Thoracic aorta (tissue), 2 donors: ENCODE measurements at places on chromosomes 4 and X. TPM values are rescaled to one million over a fixed set of nuclear protein-coding genes. Genes with fewer than 3 reads are reported as not detected.

SGMS2 gene
- total RNA-seq = 231 TPM

ETDB gene
- not detected for total RNA-seq

SLIT2 gene
- 71.1 TPM for total RNA-seq

WDR13 gene
- total RNA-seq = 119 TPM

ABLIM2 gene
- total RNA-seq = 28.6 TPM

ZNF141 gene
- 25.4 TPM for total RNA-seq

NXF2B gene
- not detected for total RNA-seq

MAGEA10 gene
- not detected for total RNA-seq

DNA sequence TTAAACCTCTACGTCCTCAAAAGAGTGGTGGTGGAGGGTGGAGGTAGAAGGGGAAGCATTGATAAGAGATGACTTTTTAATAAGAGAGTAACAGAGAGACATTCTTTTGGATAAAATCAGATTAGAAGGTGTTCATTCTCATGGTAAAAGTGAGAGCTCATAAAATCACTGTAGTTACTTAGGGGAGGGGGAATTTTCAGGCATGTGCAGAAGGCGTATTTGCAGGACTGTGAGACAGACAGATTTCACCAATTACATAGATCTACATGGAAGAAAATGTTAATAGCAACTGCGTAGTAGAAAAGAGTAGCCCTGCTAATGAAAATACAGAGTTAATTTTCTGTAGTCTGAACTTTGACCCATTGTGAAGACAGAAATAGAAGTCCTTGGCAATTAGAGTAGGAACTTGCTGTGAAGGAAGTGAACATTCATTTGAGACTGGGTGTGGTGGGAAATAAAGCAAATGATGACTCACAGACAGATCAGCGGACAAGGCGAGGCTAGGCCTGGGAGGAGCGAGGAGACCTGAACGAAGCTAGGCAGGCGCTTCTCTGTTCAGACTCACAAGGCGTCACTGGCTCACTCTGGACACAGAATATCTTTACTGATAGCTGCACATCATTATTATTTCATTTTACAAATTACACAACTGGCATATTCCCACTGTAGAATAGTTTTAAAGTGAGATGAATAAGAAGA, 57.2 kb upstream of the FAM9C start:
- peak overlapping the region; percentile 61 for H3K27ac ChIP-seq
- no peak overlapping the region for H3K4me3 ChIP-seq
- peaks cover 6% of the 10 kb centered on the region for H3K4me1 ChIP-seq

DNA sequence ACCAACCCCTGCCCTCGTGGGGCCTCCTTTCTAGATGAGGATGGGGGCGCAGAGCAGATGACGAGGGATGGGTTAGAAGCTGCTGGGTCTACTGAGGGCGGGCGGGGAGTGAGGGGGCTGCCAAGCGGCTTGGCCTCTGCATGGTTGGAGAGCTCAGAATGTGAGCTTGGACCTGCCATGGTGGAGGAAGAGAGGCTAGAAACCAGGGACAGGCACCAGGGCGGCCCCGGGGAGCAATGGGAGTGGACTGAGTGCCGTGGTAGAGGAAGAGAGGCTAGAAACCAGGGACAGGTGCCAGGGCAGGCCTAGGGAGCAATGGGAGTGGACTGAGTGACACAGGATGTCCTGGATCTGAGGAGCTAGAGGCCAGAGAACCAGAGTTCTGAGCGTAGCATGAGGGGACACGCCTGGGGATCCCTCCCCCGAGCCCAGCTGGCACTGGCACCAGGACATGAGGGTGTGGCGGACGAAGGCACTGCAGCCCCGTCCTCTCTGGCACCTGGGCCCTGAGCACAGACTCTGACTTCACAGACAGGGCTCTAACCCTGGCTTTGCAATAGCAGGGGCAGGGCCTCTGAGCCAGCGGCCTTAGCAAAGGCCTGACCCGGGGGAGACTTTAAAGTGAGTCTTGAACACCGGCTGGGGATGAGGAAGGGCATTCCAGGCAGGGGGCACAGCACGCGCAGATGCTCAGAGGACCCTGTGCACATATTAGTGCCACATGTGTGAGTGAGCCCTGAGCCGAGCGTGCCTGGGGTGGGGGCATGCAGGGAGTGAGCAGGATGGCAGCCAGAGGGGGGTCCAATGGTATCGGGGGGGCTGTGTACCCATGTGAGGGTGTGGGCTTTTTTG, 214.0 kb upstream of the PSAPL1 start:
- H3K36me3 ChIP-seq = no peaks in the 10 kb centered on the region
- no peaks in the 10 kb centered on the region for H3K4me1 ChIP-seq
- no peaks in the 10 kb centered on the region for H3K27me3 ChIP-seq
- no peak for DNase-seq
- H3K4me3 ChIP-seq = no peak overlapping the region
- H3K27ac ChIP-seq = no peak overlapping the region

- no peak for DNase-seq
- no peaks in the 10 kb centered on the region for H3K27me3 ChIP-seq
- H3K27ac ChIP-seq = peak overlapping the region; percentile 58
These were observed 33.5 kb downstream of the SMS start for GRCh38 chrX:21974011-21974385.

GRCh38 chrX:137792214-137792613, 226.3 kb downstream of the ZIC3 start:
- H3K36me3 ChIP-seq = no peaks in the 10 kb centered on the region
- no peak for DNase-seq
- no peak overlapping the region for H3K4me3 ChIP-seq
- H3K27ac ChIP-seq = no peak overlapping the region

DNA sequence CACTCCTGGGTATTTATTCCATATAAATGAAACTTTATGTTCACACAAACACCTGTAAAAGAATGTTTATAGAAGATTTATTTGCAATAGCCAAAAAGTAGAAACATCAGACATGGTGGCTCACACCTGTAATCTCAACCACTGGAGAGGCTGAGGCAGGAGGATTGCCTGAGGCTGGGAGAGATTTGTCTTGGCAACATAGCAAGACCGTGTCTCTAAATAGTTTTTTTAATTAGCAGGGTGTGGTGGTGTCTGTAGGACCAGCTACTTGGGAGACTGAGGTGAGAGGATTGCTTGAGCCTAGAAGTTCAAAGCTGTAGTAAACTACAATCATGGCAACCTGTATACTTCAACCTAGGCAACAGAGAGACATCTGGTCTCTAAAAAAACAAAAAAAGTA, 27.7 kb upstream of the NFKB1 start:
- DNase-seq = no peak
- no peak overlapping the region for H3K4me3 ChIP-seq
- no peaks in the 10 kb centered on the region for H3K36me3 ChIP-seq
- no peaks in the 10 kb centered on the region for H3K27me3 ChIP-seq
- no peaks in the 10 kb centered on the region for H3K4me1 ChIP-seq

DNA sequence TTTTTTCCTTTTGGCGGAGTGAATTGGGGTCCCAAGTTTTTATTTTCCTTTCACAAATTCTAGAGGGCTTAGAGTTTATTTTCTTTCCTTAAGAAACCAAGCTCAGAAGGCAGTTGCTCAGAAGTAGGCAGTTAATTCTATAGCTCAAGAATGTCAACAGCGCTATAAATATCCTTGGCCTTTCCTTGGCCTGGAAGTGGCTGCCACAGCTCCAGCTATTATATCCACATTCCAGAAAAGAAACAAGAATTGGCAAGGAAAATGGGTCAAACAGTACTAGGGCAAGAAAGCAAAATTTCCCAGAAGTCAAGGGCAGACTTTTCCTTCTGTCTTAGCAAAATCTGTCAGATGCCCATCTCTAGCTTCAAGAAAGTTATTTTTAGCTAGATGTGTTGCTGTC, 31.0 kb downstream of the SLC10A6 start:
- H3K36me3 ChIP-seq = peaks cover 5% of the 10 kb centered on the region
- DNase-seq = no peak
- no peak overlapping the region for H3K4me3 ChIP-seq
- peaks cover 6% of the 10 kb centered on the region for H3K4me1 ChIP-seq

GRCh38 chr4:66275411-66276038, 605.2 kb upstream of the EPHA5 start:
- H3K36me3 ChIP-seq = no peaks in the 10 kb centered on the region
- H3K27ac ChIP-seq = no peak overlapping the region
- no peak overlapping the region for H3K4me3 ChIP-seq
- no peaks in the 10 kb centered on the region for H3K4me1 ChIP-seq
- no peaks in the 10 kb centered on the region for H3K27me3 ChIP-seq
- no peak for DNase-seq

DNA sequence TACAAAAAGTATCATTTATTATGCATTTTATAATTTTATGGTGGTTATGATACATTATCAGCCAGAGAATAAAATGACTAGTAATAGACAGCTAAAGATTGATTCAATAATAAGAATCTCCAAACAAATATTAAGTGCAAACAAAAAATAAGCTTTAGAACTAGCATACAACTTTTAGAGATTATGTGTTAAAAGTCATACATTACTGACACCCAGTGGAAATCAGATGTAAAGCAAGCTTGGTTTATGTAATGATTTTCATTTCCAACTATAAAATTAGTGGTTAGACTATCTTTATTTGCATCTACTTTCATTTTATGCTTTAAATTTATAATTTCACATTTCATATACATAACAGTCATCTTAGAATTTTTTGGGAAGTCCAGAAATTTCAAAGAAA, 57.7 kb downstream of the IL13RA2 start:
- no peak overlapping the region for H3K4me3 ChIP-seq
- no peaks in the 10 kb centered on the region for H3K36me3 ChIP-seq
- peaks cover 13% of the 10 kb centered on the region for H3K4me1 ChIP-seq

DNA sequence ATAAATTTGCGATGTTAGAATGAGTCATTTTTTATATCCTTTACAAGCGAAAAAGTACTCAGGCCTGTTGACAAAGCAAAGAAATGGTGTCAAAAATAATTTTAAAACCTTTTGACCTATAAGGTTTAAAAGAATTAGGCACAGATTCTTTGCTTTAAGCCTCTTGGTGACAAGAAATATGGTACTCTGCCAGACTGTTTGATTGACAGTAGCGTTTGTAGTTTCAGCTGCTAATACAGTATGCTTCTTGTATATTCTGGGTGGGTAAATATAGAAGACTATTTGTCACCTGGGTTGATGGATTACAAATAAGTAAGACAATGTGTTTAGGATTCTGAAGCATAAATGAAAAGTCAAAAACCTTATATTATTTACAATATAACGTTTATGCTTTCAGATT, 193.1 kb upstream of the PITX2 start:
- no peak overlapping the region for H3K4me3 ChIP-seq
- no peaks in the 10 kb centered on the region for H3K27me3 ChIP-seq
- no peaks in the 10 kb centered on the region for H3K36me3 ChIP-seq

GRCh38 chr4:15749001-15749400, 29.1 kb upstream of the CD38 start:
- H3K4me3 ChIP-seq = no peak overlapping the region
- H3K27ac ChIP-seq = no peak overlapping the region
- H3K27me3 ChIP-seq = no peaks in the 10 kb centered on the region

GRCh38 chr4:83490876-83491450, 6.1 kb upstream of the ABRAXAS1 start:
- no peak overlapping the region for H3K4me3 ChIP-seq
- H3K4me1 ChIP-seq = no peaks in the 10 kb centered on the region
- no peaks in the 10 kb centered on the region for H3K27me3 ChIP-seq
- DNase-seq = no peak

- no peak overlapping the region for H3K27ac ChIP-seq
- H3K4me1 ChIP-seq = no peaks in the 10 kb centered on the region
- DNase-seq = no peak
- no peaks in the 10 kb centered on the region for H3K27me3 ChIP-seq
- no peak overlapping the region for H3K4me3 ChIP-seq
These were observed 223.4 kb downstream of the BCOR start for GRCh38 chrX:39874202-39874816.

DNA sequence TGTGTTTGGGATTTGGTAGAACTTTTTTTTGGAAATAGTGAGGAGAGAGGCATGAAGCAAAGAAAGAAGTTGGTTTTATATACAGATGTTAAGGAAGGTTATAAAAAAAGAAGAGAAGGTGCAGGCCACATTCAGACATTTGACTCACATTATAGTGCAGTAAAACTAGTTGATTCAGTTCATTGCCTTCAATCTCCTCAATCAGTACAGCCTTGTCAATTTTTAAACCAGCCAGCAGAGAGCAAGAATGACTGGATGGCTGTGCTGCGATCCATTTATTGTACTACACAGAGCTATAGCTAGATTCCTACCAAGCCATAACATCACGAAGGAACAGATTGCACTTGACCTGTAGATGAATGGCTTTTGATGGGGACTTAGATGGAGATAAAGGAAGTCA, 79.7 kb upstream of the LSM6 start:
- no peaks in the 10 kb centered on the region for H3K4me1 ChIP-seq
- no peaks in the 10 kb centered on the region for H3K36me3 ChIP-seq
- H3K4me3 ChIP-seq = no peak overlapping the region
- DNase-seq = no peak

DNA sequence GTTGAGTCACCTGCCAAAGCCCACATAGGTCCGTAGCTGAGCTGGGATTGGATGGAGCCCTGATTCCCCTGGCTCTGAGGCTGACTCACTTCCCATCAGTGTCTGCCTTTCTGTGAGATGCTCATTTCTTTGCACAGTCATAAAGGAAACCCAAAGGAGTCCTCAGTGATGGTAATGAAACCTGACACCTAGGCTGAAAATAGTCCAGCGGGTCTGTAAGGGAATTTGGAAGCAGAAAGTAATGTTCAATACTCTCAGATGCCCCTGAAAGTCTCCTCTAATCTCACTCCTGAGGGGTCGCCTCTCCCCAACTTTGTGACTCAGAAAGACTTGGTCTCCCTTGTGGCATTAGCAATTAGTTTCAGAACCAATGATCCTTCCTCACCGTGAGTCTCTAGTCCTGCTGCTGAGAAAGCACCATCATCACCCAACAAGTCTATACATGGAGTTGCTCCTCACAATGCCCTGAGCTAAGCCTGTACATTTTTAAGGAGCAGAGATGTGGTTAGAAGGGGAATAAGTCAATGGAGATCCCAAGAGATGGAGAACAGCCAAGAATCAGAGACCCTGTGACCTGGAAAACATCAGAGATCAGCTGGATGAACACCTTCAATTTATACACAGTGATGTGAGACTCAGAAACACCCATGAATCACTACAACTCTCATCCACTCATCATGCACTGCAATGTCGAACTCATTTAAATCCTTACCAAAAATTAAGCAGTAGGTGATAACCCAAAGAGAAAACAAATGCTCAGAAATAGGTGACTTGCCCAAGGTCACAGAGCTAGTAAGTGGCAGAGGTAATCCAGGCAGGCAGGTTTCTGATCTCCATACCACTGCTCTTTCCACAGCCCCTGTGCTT, 219.0 kb upstream of the CPEB2 start:
- no peaks in the 10 kb centered on the region for H3K4me1 ChIP-seq
- no peak for DNase-seq
- no peak overlapping the region for H3K27ac ChIP-seq
- no peaks in the 10 kb centered on the region for H3K36me3 ChIP-seq
- H3K27me3 ChIP-seq = no peaks in the 10 kb centered on the region
- H3K4me3 ChIP-seq = no peak overlapping the region

GRCh38 chr4:54063229-54063628, 1.2 kb downstream of the CHIC2 start:
- peaks cover 63% of the 10 kb centered on the region for H3K4me1 ChIP-seq
- no peak for DNase-seq
- H3K4me3 ChIP-seq = peak overlapping the region; percentile 96
- no peaks in the 10 kb centered on the region for H3K36me3 ChIP-seq
- H3K27ac ChIP-seq = peak overlapping the region; percentile 93
- H3K27me3 ChIP-seq = no peaks in the 10 kb centered on the region

- no peak for DNase-seq
- no peaks in the 10 kb centered on the region for H3K36me3 ChIP-seq
- no peaks in the 10 kb centered on the region for H3K27me3 ChIP-seq
- no peak overlapping the region for H3K27ac ChIP-seq
- no peak overlapping the region for H3K4me3 ChIP-seq
These were observed 297.6 kb downstream of the INPP4B start for GRCh38 chr4:142548491-142548890.

- no peak overlapping the region for H3K4me3 ChIP-seq
- H3K36me3 ChIP-seq = no peaks in the 10 kb centered on the region
- no peaks in the 10 kb centered on the region for H3K27me3 ChIP-seq
- H3K4me1 ChIP-seq = peaks cover 15% of the 10 kb centered on the region
- H3K27ac ChIP-seq = peak overlapping the region; percentile 22
These were observed 2.8 kb downstream of the ABLIM2 start for GRCh38 chr4:8155660-8156421.
